ENCODE measurements at places on chromosomes 3 and 15. TPM values are rescaled to one million over a fixed set of nuclear protein-coding genes. Genes with fewer than 3 reads are reported as not detected.
A peak's percentile ranks its signal among the peaks of the same experiment; 100 is the strongest.

C15orf62 gene
- total RNA-seq = 0.34 TPM

SLC26A6 gene
- 14.6 TPM for total RNA-seq

TRIM42 gene
- not detected for total RNA-seq

LNP1 gene
- 5.8 TPM for total RNA-seq

TUSC7 gene
- total RNA-seq = not detected

RBM5 gene
- 380 TPM for total RNA-seq

- no peak for DNase-seq
Measured at GRCh38 chr3:187146389-187146788, 7.1 kb upstream of the RPL39L start.

DNA sequence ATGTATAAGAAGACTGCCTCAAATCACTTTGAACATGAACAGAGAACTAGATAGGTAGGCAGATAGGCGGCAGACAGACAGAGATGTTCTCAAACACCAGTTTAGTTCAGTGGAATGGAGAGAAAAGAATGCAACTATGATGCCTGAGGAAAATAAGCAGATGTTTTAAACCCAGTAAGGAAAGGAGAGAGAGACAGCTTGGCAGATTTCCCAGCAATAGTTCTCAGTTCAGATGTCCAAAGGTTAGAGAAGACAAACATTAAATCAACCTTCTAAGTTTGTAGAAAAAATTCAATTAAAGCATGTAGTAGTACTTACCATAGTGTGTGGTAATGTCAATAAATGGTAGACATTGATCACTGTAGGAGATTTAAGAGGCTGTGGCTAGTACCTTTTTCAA lies 209.6 kb upstream of the PFN2 start:
- no peak for DNase-seq

DNA sequence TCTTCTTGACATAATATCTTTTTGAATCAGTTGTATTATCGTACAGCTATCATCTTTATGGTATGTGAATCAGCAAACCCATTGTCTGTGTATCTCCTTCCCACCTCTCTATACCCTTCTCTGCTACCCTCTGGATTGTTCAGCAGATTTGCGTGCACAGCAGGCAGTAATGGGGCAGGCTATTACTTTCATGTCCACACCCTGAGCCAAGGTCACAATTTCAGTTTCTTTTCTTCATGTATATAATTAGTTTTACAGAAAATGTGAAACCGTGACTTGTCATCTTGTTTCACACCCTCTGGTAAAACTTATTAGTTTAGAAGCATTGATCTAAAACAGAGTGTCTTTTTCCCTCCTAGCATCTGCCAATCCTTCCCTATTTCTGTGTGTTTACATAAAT lies 770.4 kb upstream of the SEMA6D start:
- DNase-seq = no peak

DNA sequence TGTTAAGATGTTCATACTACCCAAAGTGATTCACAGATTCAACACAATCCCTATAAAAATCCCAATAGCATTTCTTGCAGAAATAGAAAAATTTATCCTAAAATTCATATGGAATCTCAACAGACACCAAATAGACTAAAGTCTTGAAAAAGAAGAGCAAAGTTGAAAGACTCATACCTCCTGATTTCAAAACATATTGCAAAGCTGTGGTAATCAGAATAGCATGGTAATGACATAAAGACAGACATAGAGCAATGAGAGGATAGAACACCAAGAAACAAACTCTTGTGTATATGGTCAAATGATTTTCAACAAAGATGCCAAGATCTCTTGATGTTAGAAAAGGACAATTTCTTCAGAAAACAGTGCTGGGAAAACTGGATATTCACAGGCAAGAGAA lies 8.3 kb downstream of the GLB1 start:
- DNase-seq = no peak

GRCh38 chr15:56052395-56053045 lies 59.1 kb upstream of the NEDD4 start:
- DNase-seq = no peak

DNA sequence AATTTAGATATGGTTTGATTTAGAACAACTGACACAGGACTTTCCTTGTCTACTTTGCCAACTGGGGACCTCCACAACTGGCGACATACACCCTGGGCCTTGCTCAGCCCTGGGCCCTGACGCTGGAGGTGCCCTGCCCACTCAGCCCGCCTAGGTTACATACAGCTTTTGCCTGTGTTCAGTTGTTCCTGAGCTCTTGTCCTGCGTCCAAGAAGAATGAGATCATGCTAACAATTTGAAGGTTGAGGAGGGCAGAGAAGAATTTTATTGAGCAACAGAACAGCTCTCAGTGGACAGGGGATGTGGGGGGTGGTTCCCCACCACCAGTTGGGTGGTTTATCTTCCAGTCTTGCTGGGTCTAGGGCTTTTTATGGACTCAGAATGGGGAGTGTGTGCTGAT lies 67.9 kb downstream of the IQCH start:
- DNase-seq = no peak

- DNase-seq = no peak
Measured at GRCh38 chr15:28125673-28126651, 26.8 kb upstream of the OCA2 start.

DNA sequence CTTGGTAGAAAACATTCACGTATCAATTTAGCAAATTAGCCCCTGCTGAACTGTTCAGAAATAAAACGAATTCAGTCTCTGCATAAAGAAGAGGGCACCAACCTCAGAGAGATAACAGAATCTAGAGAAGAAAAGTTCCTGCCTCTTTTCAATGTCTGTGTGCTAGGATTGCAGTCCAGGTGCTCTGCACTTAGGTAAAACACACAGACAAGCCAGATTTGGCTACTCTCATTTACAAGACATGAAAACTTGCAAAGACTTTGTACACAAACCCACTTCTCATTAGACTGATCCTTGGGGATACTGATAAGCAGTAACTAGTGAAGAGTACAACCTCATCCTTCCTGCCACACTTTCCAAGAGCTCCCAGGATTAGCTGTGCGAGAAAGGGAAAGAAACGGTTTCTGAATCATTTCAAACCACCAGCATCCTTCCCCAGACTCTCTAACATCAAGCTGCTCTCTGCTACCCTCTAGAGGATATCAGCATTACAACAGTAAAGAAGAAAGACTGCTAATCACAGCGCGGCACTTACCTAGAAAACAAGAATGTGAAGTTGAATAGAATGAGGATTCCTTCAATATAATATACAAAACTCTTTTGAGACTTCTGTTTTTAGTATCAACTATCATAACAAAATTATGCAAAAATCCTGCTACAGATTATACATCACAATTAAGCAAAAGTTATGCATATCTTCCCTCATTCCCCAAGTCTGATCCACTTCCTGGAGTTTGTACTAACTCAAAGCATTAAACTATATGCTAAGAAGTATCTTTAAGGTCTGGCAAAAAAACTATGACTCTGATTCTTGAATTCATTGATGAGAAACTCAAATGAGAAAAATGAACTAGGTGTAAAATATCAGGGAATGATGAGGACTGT lies 306.4 kb downstream of the MAGI1 start:
- DNase-seq = peak; percentile 16

DNA sequence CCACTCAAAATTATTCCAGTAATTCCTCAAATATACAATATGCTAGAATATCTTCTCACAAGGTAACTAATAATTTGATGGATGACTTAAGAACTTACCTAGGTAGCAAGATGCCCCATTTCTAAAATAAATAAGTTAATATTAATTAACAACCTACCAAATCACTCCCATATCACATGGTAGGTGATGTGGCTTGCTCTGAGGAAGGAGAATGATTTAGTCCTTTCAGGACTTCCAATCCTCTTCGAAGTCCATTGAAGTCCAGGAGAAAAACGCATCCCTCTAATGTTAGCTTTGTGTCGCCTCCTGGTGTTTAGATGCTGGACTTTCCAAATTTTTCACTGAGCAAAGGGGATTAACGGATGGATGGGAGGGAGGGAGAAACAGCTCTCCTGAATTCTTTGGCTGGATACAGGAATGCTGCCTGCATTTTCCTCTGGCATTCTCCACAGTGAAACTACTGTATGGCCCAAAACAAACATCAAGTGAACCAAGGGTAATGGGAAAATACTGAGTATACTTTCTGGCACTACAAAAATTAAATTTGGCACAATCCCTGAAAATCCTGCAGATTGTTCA lies 58.6 kb downstream of the PRICKLE2 start:
- DNase-seq = no peak

DNA sequence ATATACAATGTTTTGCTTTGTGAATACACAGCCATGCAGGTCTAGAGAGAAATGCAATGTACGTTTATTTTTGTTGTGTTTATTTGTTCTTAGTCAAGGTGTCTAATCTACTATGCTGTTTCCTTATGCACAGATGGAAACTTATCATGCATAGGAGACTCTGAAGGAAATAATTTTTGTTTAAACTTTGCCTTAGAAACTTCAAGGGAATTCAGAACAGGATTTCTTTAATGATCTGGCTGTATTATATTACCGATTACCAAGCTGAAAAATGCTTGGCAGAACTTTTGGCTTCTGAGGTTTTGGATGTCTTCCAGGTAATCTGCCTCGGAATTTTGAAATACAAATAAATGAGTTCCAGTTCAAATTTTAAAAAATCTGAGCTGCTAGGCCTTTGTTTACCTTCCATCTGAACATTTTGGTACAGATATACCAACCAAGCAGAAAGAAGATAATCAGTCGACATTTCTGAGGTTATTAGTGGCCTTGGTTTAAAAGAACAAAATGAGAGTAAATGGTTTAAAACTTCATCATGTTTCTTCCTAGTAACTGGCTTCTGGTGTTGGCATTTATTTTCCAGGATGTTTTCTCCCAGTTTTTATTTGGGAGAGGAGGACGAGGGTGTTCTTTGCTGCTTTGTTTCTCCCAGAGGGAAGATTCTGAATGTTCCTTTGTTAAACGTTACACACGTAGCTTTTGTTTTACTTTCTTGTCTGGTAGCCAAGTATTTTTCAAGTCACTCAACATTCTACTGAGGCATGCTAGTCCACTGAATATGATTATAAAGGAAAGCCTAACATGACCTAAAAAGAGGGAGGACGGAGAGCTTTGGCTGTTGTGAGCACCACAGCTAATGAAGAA lies 421.8 kb upstream of the TBL1XR1 start:
- peak; percentile 77 for DNase-seq

- peak; percentile 66 for DNase-seq
Measured at GRCh38 chr15:27358751-27359434, 387.9 kb downstream of the GABRG3 start.

DNA sequence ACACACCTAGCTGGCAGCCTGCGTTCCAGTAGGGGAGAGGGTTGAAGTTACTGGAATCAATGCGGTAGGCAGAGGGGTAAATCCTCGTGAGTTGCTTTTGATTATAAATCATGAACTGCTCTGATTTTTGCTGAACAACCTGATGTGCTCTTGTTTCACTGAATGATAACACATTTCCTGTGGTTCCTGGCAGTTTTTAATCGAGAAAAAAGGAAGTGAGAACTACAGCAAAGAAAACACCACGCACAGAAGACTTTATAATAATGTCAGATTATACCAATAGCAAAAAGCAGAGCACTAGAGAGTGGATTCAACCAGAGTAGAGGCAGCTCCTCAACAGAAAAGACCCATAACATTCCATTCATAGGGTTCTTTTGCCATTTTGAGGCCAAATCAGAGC lies 200.8 kb upstream of the STRIT1 start:
- DNase-seq = no peak

DNA sequence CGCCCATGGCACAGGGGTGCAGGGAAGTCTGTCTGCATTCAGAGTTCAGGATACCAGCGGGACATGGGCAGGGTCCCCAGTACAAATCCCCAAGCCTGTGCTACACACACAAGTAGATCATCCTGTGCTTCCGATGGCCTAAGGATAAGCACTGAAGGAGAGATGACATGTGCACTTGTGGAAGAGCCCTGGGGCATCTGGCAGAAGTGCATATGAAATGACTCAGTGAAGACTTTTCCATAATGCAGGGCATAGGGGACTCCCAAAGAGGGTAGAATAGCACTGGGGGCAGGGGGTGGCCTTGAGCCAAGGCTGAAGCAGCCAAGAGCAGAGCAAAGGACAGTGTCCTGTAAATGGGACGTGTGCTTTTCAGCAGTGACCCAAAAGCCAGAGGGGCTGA lies 22.9 kb downstream of the ADAMTS17 start:
- DNase-seq = no peak

- DNase-seq = no peak
Measured at GRCh38 chr3:2774481-2775249, 335.5 kb downstream of the IL5RA start.

DNA sequence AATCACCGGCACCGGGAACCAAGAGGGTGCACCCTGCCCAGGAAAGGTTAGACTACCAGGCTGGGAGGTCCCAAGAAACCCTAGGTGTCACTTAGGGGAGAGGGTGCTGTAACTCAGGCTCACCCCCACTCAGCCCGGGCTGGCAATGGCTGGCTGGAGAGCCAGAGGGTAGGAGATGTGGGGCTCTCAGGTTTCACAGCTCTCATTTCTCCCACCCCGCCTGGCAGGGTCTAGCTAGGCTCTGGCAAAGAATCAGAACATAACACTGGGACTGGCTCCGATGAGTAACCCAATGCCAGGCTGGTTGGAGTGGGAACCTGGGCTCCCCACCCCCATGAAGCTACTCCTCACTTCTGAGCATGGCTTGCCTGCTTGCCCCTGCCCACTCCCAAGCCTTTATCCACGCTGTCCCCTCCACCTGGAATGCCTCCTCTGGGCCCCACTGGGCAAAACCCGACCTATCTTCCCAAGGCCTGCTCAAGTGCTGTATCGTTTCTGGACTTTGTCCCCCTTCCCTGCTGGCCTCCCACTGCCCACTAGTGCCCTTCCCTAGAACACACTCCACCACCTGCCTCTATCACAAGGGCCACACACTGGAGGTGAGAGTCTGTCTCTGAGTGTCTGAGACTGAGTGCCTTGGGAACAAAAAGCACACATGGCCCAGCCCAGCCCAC lies 2.0 kb downstream of the CIB2 start:
- DNase-seq = peak; percentile 31

- DNase-seq = peak; percentile 54
Measured at GRCh38 chr15:41115161-41115651, 874 bp downstream of the INO80 start.

- no peak for DNase-seq
Measured at GRCh38 chr3:192260116-192261010, 467.0 kb downstream of the FGF12 start.

DNA sequence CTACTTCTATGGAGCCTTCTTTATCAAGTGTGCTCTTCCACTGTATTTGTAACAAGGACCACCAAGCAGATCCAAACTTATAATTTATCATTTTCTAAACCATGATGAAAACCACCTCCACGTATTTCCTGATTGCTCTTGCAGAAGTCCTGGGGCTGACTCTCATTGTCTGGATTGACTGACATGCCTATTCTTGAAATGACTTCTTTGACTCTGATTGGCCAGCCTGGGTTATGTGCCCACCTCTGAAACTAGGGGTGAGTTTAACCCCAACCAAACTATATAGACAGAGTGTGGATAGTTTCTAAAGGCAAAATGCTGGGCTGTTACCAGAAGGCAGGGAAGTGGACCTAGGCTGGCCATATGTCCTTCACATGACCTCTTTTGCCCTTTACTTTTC lies 12.7 kb downstream of the TMPRSS7 start:
- DNase-seq = no peak

DNA sequence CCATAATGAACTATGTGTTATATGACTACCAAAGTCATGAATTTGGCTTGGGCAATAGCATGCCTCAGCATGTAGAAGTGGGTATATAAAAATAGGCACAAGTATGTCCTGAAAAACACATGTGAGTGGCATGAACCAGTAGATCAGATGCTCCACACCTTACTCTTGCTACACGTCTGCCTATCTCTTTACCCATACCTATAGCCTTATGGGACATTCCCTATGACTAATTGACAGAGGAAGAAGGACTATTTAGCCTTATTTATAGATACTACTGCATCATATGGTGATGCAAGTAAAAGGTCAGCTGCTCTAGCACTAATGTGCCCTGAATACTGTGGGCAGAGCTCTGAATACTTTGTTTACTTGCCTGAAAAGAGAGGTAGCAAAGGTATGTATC lies 81.0 kb upstream of the ZPLD1 start:
- no peak for DNase-seq

- DNase-seq = peak; percentile 24
Measured at GRCh38 chr3:150925751-150926201, 20.5 kb upstream of the MINDY4B start.

Measured in lung (tissue), 17 donors.